Stimulated activated CD4-positive, alpha-beta T cell treated with anti-CD3 and anti-CD28 coated beads, Interleukin-1b, Interleukin-23, amount 100 ng/mL, for 48 hours (primary cell): ENCODE measurements at places on chromosomes 2 and 18.

- no peak for DNase-seq
Measured at GRCh38 chr2:68537011-68537410, 69.6 kb downstream of the APLF start.

DNA sequence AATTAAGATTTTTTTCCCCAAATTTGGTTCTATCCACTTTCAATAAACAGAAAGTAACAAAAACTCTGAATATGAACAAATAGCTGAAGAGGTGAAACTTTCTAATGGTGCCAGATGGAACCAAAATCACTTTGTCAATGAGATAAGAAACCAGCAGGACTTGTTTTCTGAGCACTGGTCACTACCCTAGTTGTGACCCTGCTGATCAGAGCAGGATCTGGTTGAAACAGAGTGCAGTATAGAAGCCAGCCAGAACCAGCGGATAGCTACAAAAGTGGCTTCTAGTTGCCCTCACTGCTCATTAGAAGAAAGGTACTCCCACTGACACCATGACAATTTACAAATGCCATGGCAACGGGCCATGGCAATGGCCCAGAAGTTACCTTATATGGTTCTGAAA, 158.3 kb upstream of the PIEZO2 start:
- no peak for DNase-seq

DNA sequence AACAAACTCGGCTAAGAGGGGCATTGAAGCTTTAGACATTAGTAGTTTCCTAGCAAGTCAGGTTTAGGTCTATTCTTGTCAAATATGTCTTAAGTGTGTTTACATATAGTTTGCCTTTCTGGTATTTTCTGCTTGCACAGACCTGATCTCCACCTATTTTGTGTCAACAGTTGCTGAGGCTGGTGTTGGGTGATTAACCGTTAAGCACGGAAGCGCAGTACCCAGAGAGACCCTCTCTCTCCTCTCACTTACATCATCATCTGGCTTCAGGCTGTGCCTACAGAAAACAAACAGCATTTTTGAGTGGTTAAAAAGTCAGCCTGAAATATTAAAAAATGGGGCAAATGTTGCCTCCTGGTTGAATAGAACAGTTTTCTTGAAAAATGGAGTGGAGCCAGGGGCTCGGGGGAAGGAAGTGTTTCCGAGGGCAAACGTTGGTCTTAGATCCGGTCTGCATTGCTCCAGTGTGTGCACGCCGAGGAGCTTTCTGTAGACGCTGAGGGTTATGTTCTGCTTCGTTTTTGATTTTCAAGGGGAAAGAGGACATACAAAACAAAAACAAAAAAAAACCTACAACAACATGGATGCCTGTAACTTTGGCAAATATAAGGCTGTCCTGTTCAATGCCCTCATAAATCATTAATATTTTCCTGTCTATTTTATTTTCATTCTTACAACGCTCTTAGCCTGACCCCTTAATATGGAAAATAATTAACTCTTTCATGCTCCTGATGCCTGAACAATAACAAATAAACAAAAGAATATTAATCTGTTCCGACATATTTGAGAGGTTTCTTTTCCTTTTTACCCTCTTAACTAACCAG, 120.8 kb downstream of the MEIS1 start:
- DNase-seq = no peak

DNA sequence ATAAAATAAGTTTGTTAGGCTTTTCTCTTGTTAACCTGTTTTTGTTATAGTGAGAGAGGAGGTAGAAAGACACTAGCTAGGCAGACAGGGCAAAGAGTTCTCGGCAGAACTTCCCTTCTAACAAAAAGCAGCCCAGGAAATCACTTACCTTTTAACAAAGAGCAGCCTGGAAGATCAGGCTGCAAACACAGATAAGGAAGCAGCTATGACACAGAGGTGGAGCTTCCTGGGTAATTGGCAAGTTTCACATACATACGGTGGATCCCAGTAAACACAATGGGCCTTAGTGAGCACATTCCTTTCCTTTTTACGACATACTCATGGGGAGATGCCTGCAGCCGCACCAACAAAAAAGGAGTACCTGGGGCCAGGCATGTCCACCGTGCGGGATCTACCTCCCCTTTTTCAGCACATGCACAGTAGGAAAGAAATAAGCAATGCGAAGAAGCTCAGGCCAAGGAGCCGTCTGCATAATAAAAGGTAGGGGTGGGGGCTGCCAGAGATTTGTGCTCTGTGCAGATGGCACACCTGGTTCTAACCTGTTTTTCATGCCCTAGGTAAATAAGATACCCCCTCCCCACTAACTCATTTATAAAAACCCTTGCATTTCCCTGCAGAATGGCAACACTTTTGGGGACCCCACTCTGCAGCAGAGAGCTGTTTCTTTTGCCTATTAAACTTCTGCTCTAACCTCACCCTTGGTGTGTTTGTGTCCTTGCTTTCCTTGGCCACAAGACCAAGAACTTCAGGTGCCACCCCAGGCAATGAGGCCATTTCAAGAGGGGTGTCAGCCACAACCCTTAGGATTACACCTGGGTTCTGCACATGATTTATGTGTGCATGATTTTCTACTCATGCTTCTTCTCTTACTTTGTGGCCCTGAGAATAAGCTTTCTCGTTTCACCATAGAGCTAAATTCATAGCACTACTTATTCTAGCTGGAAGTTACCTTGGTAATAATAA, 26.5 kb downstream of the MDH1 start:
- DNase-seq = no peak

GRCh38 chr2:147572622-147573021, 272.2 kb upstream of the ACVR2A start:
- DNase-seq = no peak

DNA sequence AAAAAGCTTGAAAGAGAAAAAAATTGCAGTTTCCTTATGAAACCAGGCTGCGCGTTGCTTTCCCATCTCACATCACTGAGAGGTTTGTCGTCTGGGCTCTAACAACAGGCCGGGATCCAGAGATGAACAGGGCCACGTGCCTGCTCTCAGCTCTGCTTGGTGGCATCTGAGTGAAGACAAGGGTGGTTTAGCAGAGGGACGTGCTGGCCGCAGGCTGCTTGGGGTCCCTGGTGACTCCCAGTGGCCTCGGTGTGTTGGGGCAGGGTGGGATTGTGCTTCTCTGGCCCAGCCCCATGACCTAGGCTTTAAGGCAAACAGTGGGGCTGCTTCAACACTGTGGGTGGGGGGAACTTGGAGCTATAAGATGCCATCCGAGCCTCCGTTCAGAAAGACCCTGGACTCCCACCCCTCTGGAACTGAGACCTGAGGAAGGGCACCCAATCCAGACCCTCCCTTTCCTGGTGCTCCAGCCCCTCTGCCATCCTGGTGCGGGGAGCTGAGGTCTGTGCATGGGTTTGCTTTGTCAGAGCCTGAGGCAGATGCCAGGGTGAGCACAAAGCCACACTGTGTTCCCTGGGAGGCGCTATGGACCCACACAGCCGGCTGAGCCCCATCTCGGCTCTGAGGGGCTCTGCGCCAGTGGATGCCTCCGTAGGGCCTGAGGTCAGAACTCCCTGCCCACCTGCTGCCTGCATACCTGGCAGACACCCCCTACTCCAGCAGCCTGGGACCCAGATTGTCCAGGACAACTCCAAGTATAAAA, 18.4 kb upstream of the HPCAL1 start:
- no peak for DNase-seq

- DNase-seq = no peak
Measured at GRCh38 chr18:50662775-50663383, 103.0 kb downstream of the MAPK4 start.
